T-cell (primary cell): ENCODE measurements at places on chromosomes 3 and 15.

DNA sequence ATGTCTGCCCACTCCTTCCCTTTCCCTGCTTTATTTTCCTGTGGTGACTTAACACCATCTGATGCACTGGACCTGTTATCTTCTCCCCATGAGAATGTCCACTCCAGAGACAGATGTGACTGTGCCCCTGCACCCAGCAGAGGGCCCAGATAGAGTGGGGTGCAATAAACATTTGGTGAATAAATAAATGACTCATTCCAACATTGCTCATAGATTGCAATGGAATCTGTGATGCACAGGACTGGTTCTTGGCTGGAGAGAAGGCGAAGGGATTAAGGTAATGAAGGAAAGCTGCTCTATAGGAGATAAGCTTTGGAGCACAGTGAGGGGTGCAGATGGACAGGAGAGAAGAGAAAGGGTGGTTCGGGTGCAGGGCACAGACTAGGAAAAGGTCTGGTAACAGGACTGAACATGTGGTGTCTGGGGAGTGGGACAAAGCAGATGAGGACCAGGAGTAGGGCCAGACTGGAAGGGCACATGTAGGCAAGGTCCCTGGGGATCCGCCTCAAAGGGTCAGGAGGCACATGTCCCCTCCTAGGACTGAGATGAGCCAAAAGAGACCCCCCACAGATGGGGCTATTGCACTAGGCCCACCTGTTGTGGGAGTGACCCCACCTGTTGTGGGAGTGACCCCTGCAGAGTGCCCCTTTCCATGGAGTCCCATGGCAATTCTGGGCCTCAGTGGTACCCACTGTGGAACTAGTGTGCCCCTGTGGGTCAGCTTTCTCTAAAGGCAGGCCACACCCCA, 17.5 kb upstream of the POC1A start:
- DNase-seq, result no peak

GRCh38 chr3:140571836-140572235, 106.0 kb upstream of the TRIM42 start:
- DNase-seq, result no peak

- DNase-seq, result no peak
These were observed 80.4 kb downstream of the IGF1R start for GRCh38 chr15:98728811-98729160.

DNA sequence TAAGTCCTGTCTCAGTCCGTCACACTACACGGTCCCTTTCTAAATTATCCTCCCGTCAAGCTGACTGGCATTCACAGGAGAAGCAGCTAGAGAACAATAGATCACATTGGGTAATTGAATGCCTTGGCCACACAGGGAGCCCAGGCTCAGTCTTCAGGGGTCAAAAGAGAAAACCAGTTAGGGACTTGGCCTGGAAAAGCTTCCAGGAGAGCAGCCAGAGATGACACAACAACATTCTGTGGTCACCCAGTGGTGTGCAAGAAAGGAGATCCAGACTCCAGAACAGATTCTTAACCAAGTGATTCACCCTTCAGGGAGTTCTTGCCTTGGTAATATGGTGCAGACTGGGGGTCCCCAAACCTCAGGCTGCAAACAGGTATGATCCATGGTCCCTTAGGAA, 15.9 kb downstream of the ARHGAP31 start:
- DNase-seq, result no peak

- no peak for DNase-seq
These were observed 24.9 kb upstream of the ATP2B2 start for GRCh38 chr3:10530241-10530640.
